ENCODE measurements at places on chromosomes 2 and 18.

- DNase-seq, result no peak
Measured at GRCh38 chr2:69168950-69169654, 156.1 kb downstream of the ANTXR1 start.

- no peak for DNase-seq
Measured at GRCh38 chr18:9380101-9380500, 45.5 kb downstream of the TWSG1 start.

DNA sequence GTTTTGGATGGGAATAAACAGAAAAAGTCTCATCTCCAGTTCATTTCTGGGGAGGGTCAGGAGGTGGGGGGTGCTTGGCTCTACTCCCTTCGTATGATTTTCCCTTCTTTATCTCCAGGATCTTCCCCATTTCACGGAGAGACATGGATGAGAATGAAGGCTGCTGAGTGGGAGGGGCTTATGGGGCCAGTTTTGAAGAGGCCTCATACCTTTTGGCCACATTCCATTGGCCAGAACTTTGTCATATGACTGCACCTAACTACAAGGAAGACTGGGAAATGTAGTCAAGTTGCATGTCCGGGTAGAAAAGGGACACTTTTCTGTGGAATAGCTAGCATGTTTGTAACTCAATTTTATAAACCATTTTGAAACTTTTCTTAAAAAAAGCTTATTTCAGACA, 117.6 kb downstream of the NEDD4L start:
- no peak for DNase-seq

GRCh38 chr2:198471291-198471690, 666.9 kb downstream of the PLCL1 start:
- DNase-seq, result no peak

DNA sequence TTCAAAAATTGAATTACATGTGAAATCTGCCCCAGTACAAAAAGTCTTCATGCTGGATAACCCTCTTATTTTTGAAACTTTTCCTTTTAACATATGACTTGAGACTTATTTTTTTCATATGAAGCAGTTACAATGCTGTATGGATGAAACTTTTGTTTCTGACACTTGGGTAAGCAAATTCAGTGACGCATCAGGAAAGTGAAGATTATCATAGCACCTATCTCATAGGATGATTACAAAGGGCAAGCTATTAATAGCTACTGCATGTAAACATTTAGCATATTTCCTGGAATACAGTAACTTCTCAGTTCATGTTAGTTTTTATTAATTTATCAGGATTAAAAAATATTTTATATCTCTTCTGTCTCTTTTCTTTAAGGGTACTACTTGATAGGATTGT, 1109.2 kb downstream of the LRP1B start:
- DNase-seq, result no peak

DNA sequence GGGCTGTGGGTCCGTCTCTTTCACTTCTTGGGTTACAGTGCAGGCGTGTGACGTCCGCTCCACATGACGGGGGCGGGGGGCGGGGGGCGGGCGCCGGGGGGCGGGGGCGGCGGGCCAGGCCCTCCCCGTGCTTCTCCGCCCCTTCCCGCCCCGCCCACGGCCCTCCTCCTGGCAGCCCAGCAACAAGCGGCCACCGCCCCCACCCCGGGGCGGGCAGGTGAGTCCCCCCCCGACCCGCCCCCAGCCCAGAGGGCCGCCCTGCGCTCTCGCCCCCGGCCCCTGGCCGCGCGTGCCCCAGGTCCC, 3.6 kb downstream of the ZNF516 start:
- DNase-seq, result no peak

- DNase-seq, result no peak
Measured at GRCh38 chr2:43444989-43445645, 150.7 kb downstream of the THADA start.

- no peak for DNase-seq
Measured at GRCh38 chr2:42800981-42801380, 8.6 kb upstream of the HAAO start.

DNA sequence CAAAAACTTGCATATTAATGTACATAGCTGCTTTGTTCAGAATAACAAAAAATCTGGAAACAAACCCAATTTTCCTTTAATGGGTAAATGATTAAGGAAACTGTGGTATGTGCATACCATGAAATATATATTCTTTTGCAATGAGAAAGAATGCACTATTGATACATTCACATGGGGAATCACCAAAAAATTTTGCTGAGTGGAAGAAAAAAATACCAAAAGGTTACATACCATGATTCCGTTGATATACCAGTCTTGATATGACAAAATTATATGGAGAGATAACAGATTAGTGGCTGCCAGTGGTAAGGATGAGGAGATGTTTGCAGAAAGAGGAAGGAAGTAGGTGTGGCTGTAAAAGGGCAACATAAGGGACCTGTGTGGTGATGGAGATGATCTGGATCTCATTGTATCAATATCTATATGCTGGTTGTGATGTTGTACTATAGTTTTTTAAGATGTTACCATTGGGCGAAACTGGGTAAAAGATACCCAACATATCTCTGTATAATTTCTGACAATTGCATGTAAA, 54.6 kb upstream of the BCL2L11 start:
- DNase-seq, result no peak

- DNase-seq, result no peak
Measured at GRCh38 chr2:232476791-232477190, 10.8 kb downstream of the ECEL1 start.

DNA sequence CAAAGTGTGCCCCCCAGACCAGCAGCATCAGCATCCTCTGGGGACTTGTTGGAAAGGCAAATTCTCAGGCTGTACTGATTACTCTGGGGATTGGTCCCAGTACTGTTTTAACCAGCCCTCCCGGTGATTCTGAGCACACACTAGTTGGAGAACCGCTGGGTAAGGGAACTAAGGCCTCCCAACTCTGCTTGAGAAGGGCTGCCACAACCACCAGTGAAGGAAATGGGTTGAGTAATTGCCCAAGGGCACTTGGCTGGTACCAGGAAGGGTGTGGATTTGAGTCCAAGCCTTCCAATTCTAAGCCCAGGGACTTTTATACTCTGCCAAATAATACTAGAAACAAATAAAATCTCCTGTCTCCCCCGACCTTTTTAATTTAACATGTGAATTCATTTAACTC, 219.9 kb downstream of the SETBP1 start:
- DNase-seq, result no peak

GRCh38 chr18:57223144-57223870, 76.4 kb downstream of the BOD1L2 start:
- DNase-seq, result no peak

GRCh38 chr2:170161516-170162270, 16.3 kb upstream of the MYO3B start:
- no peak for DNase-seq

GRCh38 chr18:5982332-5982731, 87.0 kb upstream of the TMEM200C start:
- no peak for DNase-seq

- no peak for DNase-seq
Measured at GRCh38 chr2:2573658-2574293, 242.7 kb upstream of the MYT1L start.

DNA sequence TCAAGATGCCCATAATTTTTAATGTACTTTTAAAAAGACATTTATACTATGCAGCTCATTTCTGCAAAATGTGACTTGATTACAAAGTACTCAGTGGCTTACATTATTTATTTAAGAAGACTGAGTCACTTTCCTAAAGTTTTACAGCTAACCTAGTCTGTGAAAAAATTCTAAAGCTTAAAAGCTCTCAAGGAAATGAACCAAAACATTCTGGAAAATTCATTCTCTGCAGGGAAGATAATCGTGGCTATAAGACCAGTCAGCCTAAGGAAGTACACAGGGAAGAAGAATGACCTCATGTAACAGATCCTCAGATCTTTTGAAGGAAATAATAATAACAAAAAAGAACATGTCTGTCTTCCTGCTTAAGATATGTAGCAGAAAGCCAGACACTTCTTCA, 232.1 kb upstream of the STK17B start:
- DNase-seq, result no peak

DNA sequence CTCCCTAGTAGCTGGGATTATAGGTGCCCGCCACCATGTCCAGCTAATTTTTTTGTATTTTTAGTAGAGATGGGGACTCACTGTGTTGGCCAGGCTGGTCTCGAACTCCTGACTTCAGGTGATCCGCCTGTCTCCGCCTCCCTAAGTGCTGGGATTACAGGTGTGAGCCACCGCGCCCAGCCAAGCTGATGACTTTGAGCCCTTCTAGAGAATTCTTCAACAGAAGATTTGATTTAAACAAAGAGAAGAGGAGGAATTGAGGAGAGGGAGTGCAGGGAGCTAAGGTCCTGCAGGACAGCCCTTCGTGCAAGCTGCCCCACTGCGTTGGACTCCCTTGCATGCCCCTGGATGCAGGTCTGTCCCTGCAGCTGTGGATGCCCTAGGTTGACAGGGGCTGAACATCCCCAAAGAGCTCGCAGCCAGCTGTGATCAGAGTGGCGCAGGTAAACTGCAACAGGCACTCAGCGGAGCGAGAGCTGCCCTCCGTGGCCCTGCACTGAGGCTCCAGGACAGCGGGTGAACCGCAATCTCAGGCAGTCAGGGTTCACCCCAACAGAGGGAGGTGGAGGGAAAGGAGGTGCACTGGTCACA, 13.7 kb downstream of the ADRA2B start:
- DNase-seq, result no peak

DNA sequence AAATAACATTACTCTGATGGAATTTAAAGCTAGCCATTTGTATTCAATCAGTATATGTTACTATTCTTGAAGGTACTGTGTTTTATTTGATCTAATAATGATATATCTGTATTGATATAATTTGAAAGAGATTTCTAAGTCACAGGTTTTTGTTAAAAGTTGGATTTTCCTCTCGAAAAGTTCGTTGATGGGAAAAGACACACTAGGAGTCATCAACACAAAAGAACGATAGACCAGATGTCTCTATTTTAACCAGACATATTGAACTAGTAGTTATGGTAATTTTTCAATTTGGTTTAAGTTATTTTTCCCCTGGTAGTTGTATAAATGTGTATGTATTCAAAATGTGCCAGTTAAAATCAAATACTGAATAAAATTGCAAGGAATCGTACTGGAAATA, 2.5 kb downstream of the ASXL3 start:
- DNase-seq, result no peak

DNA sequence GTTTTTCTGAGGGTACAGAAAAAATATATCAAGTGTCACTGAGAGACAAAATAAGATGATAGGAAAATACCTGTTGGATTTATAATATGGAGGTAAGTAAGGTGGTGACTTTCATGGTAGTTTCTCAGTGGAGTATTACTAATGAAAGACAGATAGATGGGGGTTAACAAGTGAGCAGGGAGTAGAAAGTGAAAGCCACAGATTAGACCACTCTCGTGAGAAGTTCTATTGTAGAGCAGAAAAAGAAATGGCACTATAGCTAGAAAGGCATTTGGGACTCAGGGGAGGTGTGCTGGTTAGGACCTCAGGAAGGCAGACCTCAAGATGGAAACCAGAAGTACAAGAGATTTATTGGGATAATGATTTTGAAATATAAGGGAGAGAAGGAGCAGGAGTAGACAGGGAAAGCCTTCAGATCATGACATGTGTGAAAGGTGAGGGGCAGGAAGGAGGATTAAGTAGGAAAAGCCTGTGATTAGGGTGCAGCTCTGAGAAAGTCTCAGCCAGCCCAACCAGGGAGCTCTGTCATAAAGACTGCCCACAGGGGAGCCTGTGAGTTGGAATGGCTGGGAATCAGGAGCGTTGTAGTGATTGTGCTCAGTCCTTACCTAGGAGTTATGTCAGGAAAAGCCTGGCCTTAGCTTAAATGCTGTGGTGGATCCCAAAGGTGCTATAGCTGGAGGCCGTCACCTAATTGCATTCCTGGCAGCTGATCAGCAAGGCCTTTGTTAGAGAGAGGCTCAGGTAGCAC, 198.1 kb downstream of the IKZF2 start:
- no peak for DNase-seq

GRCh38 chr2:75464348-75464946, 96.3 kb downstream of the EVA1A start:
- no peak for DNase-seq
